Fibroblast of lung (primary cell): ENCODE measurements at places on chromosomes 2 and 18.
A peak's percentile ranks its signal among the peaks of the same experiment; 100 is the strongest.

GRCh38 chr18:3653851-3654441 is 204.0 kb downstream of the TGIF1 start:
- H3K4me3 ChIP-seq = no peak overlapping the region
- H3K36me3 ChIP-seq = no peaks in the 10 kb centered on the region
- DNase-seq = no peak
- no peaks in the 10 kb centered on the region for H3K27me3 ChIP-seq
- H3K4me1 ChIP-seq = peaks cover 19% of the 10 kb centered on the region

GRCh38 chr2:68921646-68922045 is 31.0 kb downstream of the GKN2 start:
- DNase-seq = peak; percentile 87
- peaks cover 4% of the 10 kb centered on the region for H3K27me3 ChIP-seq
- H3K4me1 ChIP-seq = no peaks in the 10 kb centered on the region
- no peaks in the 10 kb centered on the region for H3K36me3 ChIP-seq

DNA sequence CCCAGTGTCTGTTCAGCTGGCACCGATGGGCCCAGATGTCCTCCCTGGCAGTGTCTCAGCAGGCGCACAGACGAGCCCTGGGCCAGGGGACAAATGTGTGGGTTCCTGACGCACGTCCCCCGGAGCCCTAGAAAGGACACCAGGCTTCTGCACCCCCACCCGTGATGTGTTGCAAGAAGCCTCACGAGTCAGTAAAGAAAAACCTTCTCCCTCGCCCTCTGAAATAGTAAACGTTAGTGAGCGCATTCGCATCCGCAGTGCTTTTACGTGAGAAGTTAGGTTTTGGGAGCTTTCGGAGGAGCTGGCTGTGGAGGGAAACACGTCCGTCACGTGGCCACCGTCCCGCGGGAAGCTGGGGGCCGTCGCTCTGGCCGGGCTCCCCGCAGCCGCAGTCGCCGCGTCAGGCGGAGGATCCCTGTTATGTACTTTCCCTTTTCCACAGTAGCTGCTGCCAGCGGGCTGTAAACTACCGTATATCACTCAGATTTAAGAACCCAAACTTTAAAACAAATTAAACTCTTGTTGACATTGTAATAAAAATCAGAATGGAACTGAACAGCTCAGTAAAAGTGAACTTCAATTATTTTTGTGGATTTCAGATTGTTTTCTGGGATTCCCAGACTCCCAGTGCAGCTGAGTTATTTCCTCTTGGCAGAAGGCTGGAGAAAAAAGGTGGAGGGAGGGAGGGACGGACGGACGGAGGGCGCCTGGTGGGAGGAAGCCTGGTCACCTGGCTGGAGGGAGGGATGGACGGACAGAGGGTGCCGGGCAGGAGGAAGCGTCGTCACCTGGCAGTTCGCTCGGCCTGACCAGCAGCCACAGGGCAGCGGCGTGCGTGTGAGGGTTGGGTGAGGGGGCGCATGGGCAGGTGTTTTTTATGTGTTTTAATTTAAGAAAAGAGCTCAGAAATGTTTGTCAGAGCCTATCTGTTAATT is 112.1 kb downstream of the NFATC1 start:
- H3K4me3 ChIP-seq = peak overlapping the region; percentile 37
- no peaks in the 10 kb centered on the region for H3K27me3 ChIP-seq
- peak; percentile 53 for DNase-seq

GRCh38 chr2:175312137-175312536 is 130.6 kb upstream of the ATP5MC3 start:
- H3K27ac ChIP-seq = no peak overlapping the region
- no peaks in the 10 kb centered on the region for H3K27me3 ChIP-seq
- H3K36me3 ChIP-seq = no peaks in the 10 kb centered on the region
- no peak for DNase-seq
- no peak overlapping the region for H3K4me3 ChIP-seq
- no peaks in the 10 kb centered on the region for H3K4me1 ChIP-seq

DNA sequence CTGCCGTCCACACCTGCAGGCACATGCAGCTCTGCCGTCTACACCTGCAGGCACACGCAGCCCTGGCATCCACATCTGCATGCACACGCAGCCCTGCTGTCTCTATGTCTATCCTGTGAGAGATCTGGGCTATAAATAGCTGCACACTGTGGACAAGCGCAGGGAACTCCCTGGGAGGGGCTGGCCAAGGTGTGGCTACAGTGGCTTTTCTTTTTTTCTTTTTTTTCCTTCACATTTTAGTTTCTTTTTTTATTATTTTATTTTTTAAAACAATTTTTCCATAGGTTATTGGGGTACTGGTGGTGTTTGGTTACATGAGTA is 42.0 kb downstream of the TMEM182 start:
- H3K4me1 ChIP-seq = no peaks in the 10 kb centered on the region
- no peaks in the 10 kb centered on the region for H3K36me3 ChIP-seq
- H3K27ac ChIP-seq = no peak overlapping the region

GRCh38 chr2:237194081-237194480 is 108.4 kb downstream of the COPS8 start:
- no peak for DNase-seq
- no peak overlapping the region for H3K27ac ChIP-seq
- peaks cover 26% of the 10 kb centered on the region for H3K4me1 ChIP-seq

DNA sequence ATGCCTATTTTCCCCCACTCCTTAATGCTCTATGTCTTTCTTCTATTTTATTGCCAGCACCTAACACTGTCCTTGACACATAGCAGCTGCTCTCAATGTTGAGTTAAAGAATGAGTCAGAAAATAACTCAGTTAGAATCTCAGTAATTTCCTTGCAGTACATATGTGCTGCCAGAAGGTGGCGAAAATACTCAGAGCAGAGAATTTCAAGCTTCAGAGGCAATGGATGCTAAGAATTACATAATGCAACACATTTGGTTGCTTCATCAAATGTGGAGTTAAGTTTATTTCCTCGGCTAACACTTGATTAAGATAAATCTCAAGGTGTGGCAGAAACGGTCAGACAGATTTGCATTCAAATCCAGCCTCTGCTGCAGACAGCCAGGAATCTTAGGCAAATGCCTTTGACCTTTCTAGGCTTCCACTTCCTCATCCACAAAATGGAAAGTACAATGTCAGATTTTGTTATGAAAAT is 105.6 kb downstream of the VSNL1 start:
- peak; percentile 92 for DNase-seq
- no peaks in the 10 kb centered on the region for H3K27me3 ChIP-seq
- no peak overlapping the region for H3K4me3 ChIP-seq
- no peak overlapping the region for H3K27ac ChIP-seq
- H3K36me3 ChIP-seq = no peaks in the 10 kb centered on the region

GRCh38 chr18:2559249-2559648 is 12.1 kb downstream of the METTL4 start:
- no peak overlapping the region for H3K4me3 ChIP-seq
- H3K27ac ChIP-seq = no peak overlapping the region
- no peaks in the 10 kb centered on the region for H3K4me1 ChIP-seq
- H3K36me3 ChIP-seq = no peaks in the 10 kb centered on the region
- DNase-seq = no peak

- no peaks in the 10 kb centered on the region for H3K36me3 ChIP-seq
- no peak for DNase-seq
- H3K4me1 ChIP-seq = no peaks in the 10 kb centered on the region
- H3K27me3 ChIP-seq = no peaks in the 10 kb centered on the region
Observed at GRCh38 chr2:86012007-86012712, 93.5 kb downstream of the POLR1A start.

- no peak overlapping the region for H3K4me3 ChIP-seq
- DNase-seq = peak; percentile 53
- H3K27me3 ChIP-seq = no peaks in the 10 kb centered on the region
- no peak overlapping the region for H3K27ac ChIP-seq
Observed at GRCh38 chr18:48851599-48851960, 99.2 kb downstream of the SMAD7 start.

GRCh38 chr18:69865776-69866175 is 81.9 kb downstream of the CD226 start:
- no peak overlapping the region for H3K4me3 ChIP-seq
- DNase-seq = no peak
- no peaks in the 10 kb centered on the region for H3K4me1 ChIP-seq

DNA sequence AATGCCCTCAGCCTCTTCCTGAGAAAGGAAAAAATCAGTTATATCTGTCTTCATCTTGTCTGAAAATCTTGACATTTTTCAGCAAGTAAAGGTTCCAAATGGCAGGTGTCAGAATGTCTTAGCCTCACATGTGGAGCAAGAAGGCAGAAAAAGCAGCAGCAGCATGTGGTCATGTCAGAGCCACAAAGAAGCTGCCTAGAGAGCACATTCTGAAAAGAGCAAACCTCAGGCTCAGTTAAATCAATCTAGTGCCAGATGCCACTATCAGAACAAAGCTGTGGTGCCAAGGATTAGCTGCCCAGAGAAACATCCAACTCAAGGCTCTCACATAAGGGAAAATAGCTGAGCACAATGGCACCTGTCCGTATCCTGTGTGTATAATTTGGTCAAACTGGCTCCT is 105.9 kb downstream of the SRBD1 start:
- H3K36me3 ChIP-seq = no peaks in the 10 kb centered on the region
- H3K27ac ChIP-seq = no peak overlapping the region
- H3K4me3 ChIP-seq = no peak overlapping the region
- H3K4me1 ChIP-seq = no peaks in the 10 kb centered on the region
- H3K27me3 ChIP-seq = no peaks in the 10 kb centered on the region
- no peak for DNase-seq

GRCh38 chr2:132547090-132547687 is 122.8 kb downstream of the LYPD1 start:
- no peak overlapping the region for H3K4me3 ChIP-seq
- H3K27ac ChIP-seq = no peak overlapping the region
- H3K4me1 ChIP-seq = no peaks in the 10 kb centered on the region
- peak; percentile 80 for DNase-seq
- no peaks in the 10 kb centered on the region for H3K36me3 ChIP-seq

DNA sequence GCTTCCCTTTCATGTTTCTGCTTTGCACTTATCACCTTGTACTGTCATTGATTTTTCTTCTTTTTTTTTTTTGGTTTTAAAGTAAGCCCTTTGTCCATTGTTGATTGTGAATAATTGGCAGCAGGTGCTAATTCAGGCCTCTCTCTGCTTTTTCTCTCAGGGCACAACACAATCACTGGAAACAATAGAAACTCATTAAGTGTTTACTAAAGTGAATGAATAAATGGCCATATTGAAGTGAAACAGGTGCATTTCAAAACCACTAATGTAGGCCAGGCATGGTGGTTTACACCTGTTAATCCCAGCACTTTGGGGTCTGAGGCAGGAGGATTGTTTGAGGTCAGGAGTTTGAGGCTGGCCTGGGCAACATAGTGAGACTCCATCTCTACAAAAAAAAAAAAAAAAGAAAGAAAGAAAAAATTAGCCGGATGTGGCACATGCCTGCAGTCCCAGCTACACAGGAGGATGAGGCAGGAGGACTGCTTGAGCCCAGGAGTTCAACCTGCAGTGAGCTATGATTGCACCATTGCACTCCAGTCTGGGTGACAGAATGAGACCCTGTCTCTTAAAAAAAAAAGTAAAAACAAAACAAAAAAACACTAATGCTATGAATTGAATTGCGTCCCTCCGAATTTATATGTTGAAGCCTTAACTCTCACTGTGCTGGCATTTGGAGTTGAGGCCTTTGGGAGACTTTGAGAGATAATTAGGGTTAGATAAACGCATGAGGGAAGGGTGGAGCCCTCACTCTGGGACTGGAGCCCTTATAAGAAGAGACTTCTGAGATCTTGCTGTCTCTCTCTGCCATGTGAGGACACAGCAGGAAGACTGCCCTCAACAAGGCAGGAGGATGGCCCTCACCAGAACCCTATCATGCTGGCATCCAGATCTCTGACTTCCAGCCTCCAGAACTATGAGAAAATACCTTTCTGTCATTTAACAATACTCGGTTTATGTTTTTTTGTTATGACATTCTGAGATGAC is 19.9 kb downstream of the SLC38A11 start:
- no peaks in the 10 kb centered on the region for H3K27me3 ChIP-seq
- no peak overlapping the region for H3K27ac ChIP-seq
- no peak for DNase-seq
- H3K36me3 ChIP-seq = no peaks in the 10 kb centered on the region
- H3K4me1 ChIP-seq = no peaks in the 10 kb centered on the region
- H3K4me3 ChIP-seq = no peak overlapping the region

- no peaks in the 10 kb centered on the region for H3K27me3 ChIP-seq
- no peak overlapping the region for H3K27ac ChIP-seq
- H3K4me3 ChIP-seq = no peak overlapping the region
- DNase-seq = peak; percentile 47
Observed at GRCh38 chr2:213246497-213247281, 37.6 kb upstream of the SPAG16 start.

DNA sequence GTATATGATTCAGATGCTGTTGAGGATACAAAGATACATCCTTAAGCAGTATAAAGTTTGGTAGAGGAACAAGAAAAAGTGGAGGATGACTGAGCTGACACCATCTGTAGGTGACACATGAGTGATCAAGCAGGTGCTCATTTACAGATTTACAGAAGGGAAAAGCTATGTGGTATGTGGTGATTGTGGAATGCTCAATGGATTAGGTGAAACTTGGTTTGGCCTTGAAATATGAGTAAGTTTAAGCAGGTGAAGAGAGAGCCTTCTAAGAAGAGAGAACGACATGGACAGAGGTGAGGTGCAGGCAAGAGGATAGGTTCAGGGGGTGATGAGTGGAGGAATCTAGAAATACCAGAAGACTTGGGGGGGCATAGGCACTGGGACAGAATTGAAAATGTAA is 5.9 kb downstream of the ASXL3 start:
- H3K4me1 ChIP-seq = peaks cover 2% of the 10 kb centered on the region
- no peak for DNase-seq
- H3K4me3 ChIP-seq = no peak overlapping the region

GRCh38 chr2:239684996-239685395 is 284.2 kb upstream of the HDAC4 start:
- no peaks in the 10 kb centered on the region for H3K36me3 ChIP-seq
- H3K27ac ChIP-seq = no peak overlapping the region
- H3K27me3 ChIP-seq = no peaks in the 10 kb centered on the region
- H3K4me3 ChIP-seq = no peak overlapping the region

DNA sequence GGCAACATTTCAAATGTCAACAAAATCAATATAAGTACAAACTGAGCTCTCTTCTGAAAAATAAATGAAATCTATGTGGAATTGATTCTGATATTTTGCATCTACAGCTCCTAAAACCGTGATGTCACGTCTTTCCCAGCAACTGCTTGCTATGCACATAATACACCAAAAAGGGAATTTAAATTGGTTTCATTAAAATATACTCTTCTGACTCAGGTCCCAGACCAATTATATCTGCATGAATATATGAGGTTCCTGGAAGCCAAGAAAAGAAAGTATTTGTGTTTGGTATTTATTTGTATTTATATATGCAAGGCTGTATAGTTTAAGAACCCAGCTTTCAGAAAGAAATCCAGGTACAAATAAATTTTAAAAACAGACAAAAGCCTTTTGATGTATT is 1282.5 kb downstream of the SUCLG1 start:
- no peaks in the 10 kb centered on the region for H3K27me3 ChIP-seq
- DNase-seq = no peak
- no peaks in the 10 kb centered on the region for H3K4me1 ChIP-seq
- no peak overlapping the region for H3K4me3 ChIP-seq
- H3K27ac ChIP-seq = no peak overlapping the region
